ENCODE measurements at places on chromosomes 1 and 21.

DNA sequence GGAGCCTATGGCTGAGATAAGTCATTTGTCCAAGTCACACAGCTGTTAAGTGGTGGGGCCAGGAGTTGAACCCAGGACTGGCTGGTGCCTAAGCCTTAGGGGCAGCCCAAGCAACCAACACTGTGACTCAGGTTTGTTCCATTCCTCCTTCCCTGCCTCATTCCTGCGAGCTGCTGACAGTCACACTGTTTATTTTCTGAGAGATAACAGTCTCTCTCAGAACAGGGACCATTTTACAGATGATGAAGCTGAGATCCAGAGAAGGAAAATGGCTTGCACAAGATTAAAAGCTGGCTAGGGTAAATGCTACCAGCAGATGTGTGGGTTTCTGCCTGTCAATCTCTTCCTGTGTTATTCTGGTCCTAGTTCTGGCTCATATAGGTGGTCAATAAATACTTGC, 24.3 kb upstream of the TCEA3 start:
- no peak for DNase-seq

DNA sequence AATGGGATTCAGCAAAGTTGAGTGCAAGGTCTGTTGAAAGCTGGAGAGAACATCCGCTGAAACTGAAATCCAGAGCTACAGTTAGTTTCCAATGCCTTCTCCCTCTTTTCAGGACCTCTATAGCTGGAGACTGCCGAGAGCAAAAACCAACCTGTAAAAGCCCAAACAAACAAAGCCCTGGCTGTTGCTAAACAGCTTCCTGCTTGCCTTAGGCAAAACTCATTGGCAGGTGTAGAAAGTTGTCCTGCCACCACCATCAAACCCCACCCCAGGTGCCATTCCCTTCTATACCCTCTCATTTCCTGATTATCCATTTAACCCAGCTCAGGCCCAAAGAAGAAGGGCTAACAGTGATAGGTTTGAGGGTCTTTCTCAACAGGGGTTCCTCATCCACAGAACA, 24.7 kb downstream of the SCYL3 start:
- no peak for DNase-seq

GRCh38 chr1:152582647-152583046, 2.3 kb upstream of the LCE3D start:
- peak; percentile 55 for DNase-seq

GRCh38 chr21:14120091-14120734, 90.5 kb downstream of the LIPI start:
- DNase-seq: no peak

DNA sequence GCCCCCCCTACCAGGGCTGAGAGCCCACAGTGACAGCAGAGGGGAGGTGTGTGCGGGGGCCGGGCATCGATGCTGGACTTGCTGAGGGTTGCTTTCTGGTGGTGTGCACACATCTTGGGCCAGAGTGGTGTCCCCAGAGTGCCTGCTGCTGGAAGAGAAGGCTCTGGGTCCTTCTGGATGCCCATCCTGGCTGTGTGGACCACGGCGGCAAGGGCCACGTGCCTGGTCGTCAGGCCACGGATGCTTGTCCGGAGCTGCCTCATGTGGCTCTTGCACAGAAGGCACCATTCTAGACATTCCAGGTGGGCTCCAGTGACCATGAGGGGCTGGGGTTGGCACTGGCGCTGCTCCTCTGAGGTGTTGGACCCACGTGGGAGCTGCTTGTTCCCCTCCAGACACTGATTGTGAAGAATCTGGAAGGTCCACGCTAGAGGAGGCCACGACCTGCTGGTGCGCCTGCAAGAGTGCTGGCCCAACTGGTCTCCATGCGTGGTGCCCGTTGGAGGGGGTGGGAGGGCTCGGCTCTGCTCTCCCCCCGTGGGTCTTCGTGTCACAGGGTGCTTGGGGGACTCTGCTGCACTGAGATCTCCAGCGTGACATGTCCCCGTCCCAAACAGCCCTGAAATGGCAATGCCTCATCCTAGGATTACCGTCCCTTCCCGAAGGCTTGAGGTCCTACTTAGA, 25.8 kb downstream of the SKI start:
- no peak for DNase-seq

DNA sequence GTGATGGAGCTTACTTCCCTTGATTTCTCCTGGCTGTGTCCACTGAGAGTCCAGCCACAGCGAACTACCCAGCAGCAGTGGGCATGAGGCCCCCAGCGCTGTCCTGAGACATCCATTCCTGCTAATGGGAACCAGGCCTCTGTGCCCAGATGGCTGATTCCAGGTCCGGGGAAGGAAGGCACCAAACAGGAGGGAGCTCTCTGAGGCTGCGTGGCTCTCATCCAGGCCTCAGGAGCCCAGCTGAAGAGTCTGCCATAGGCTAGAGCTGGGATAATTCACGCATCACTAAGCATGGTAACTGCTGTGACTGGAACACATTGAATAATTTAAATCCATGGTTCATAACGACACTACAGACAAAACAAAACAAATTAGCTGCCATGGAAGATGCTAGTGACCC, 24.7 kb upstream of the LRRC47 start:
- DNase-seq: no peak

- DNase-seq: no peak
These were observed 115.3 kb downstream of the ADSS2 start for GRCh38 chr1:244336232-244336899.

DNA sequence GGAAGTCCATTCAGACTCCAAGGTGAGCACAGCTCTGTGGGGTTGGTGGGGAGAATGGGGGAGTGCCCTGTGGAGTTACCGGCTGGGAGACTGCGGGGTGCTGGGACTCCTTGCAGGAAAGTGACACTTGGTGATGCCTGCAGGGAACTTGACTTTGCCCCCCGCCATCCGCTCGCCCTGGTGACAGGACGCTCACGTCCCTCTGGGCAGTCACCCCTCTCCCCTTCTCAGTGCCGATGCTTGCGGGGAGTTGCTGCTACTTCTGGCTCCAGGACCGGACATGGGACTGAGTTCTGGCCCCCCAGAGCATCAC, 209.5 kb upstream of the C1orf174 start:
- DNase-seq: no peak

DNA sequence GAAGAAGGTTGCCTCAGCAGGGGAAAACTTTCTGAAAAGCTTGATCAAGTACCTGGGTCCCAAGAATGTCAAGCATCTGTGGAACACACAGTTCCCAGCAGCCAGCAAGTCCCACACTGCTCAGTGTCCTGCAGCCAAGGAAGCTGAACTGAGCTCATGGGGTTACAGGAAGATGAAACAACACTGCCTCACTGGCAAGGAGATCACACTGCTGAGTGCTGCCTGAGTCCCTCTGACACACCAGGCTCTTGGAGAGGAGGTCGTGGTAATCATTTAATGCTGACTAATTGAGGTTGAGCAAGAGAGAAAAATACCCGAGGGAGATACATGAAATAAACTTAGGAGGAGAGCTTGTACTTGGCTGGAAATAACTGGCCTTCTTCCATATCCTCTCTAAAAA, 75.2 kb downstream of the MPZL1 start:
- no peak for DNase-seq

DNA sequence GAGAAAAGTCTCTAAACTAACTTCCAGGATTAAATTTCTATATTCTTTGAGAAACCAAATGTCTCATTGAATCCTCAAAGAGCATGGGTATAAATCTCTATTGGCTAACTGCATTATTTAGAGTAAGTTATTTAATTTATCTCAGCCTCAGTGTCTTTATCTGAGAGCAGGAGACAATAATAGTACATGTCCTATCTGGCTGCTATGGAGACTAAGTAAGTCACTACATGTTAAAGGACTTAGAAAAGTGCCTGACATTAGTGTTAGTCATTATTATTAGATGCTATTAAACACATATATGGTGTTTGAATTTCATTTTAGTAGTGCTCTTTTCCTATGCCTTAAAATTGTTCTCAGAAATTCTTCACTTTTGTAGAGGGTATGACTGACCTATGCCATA, 505.2 kb downstream of the NEGR1 start:
- DNase-seq: no peak

DNA sequence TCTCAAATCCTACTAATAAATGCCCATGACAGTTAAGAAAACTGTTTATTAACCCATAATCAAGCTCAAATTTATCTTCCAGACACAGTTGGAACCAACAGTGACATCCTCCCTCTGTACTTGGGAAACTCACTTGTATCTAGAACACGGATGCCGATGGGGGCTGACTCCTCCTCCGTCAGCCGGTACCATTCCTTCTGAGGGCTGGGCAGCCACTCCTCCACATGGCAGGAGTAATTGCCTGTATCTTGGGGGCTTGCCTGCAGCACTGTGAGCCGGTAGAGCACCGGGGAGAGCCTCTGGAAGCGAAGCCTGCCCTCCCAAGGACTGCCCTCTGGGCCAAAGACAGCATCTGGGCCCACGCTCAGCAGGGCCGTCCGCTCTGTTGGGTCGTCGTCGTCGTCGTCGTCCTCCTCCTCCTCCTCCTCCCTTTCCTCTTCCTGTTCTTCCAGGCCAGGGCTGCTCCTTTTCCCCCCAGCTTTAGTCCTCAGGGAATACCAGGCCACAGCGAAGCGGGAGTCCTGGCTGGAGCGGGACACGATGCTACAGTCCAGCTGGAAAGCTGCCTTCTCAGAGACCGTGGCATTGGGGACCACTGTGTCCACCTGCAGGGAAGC, 8.5 kb upstream of the CD58 start:
- DNase-seq: no peak

DNA sequence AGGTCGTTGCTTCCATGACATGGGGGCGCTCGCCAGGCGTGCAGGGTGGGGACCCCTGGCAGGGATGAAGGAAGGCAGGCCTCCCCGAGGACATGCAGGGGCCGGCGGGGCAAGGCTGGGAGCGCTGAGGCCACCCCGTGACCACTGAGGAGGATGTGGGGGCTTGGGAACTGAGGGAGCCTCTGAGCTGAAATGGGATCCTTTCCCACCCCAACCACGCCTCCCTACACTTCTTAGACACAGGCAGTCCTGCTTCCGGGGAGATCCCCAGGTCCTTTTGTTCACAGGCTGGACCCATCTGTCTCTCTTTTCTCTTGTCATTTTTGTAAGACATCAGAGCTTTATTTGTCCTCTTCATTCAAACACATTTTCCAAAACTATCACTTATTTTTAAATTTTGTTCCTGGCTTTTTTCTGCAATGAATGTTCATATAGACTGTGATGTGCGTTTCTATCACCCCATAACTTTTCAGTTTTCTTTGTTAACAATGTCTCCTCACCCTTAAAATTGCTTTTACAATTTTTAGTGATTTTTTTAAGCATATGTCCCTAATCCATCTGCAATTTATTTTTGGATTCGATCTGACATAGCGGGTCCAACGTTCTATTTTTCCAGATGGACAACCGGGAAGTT, 156.7 kb upstream of the BACE2 start:
- DNase-seq: no peak

DNA sequence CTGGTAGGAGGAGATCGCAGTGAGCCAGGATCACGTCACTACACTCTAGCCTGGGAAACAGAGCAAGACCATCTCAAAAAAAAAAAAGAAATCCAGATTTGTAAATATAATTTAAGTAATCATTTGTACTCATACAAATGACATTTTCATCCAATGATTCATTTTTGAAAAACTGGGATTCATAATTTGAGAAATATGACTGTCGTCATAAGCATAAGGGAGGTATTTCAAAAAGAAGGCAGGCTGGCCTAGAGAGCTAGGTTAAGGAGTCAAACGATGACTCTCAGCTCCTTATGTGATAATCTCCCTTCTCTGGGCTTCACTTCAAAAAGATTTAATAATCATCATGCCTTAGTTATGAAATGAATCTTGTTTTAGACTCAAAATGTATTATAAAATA, 2.3 kb downstream of the GART start:
- no peak for DNase-seq

DNA sequence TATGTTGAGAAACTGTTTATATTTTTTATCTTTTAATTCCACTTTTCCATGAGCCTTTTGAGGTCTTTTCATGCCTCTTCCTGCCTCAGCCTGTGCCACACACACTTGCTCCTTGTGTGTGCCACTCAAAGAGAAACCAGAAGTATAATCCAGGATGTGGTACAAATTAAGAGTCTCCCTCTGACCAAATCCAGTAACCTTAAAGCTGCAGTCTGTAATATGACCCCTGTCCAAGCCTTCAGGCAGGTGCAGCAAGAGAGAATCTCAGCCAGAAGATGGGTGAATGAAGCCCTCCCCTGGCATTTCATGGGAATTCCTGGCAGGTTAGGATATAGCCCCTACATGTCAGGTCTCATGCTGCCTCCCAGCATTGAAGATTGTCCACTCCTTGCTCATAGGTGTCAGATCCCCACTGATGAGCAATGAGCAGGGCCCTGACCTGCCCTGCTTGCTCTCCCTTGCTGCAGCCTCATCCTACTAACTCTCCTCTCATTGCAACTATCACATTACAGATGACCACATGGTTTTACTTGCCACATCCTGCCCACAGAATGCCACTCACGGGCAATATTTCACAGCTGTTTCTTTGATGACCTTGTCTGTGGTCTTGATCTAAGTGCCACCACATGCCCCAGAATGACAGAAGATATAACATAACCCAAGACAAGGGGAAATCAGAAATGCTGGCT, 169.3 kb downstream of the SEC16B start:
- no peak for DNase-seq

DNA sequence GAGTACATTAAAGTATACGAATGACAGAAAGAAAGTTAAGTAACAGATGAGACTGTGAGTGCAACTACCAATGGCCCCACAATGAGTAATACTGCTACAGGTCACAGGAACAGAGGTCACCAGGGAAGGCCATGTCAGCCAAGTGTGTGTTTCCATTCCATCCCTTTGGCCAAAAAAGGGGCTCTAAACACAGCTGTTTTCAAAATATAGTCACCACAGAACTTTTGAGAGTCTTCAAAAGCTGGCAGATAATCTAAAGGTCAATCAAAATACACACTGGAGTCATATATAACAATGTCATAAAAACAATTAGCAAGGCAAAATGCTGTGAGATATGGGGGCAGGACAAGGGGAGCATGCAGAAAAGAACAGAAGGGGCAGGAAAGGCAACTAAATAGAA, 10.2 kb downstream of the USP24 start:
- no peak for DNase-seq

- no peak for DNase-seq
These were observed 24.1 kb upstream of the MYCL start for GRCh38 chr1:39925721-39926342.

GRCh38 chr1:186094172-186094571, 280.9 kb downstream of the TPR start:
- DNase-seq: no peak

GRCh38 chr21:32137931-32138330, 140.9 kb downstream of the MIS18A start:
- no peak for DNase-seq

GRCh38 chr1:202835548-202836072, 24.9 kb downstream of the PCAT6 start:
- DNase-seq: no peak

DNA sequence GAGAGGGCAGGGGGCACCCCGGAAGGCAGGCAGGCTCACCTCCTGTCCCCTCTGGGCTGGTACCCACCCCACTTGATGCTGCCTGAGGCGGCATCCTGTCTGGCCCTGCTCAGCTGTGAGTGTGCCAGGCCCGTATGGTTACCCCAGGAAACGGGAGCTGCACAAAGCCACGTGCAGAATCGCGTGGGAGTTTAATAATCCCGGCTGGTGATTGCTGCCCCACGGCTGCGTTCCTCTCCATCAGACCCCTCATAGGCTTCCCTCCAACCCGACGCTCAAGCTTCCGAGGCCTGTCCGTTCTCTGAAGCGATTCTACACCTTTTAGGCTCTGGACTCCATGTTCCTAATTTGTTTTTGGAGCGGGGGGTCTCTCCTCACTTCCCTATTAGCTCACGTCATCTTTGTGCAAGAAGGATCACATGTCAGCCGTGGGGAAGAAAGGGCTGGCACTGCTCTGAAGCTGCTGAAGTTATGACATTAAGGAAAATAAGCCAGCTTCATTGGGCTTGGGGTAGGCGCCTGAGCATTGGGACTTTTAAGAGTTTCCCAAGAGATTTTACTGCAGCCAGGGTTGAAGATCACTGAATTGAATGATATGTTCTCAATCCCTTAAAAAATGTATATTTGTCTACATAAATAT, 1.1 kb upstream of the B3GALT5 start:
- DNase-seq: no peak
